ENCODE measurements at places on chromosomes 2 and 18.

GRCh38 chr2:162586311-162586710 is 242.4 kb downstream of the GCA start:
- DNase-seq: no peak

DNA sequence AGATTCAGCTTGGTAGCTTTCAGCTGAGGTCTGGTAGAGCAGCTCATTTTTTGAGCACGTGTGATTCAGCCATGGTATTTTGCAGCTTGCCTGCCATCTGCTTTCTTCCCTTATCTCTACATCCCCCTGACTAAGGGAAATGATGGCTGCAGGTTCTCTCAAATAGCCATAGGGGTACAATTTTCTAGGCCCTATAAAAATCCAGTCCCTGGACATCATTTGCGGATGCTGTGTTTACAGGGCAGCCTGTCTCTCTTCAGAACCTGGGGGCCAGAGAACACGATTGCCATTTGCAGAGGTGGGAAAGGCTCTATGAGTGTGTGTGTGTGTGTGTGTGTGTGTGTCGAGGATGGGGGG is 442.7 kb upstream of the MEIS1 start:
- no peak for DNase-seq

- DNase-seq: peak; percentile 72
Measured at GRCh38 chr2:43073401-43073825, 153.0 kb downstream of the ZFP36L2 start.

- no peak for DNase-seq
Measured at GRCh38 chr18:9210966-9211365, 74.4 kb downstream of the ANKRD12 start.

GRCh38 chr2:54638774-54639187 is 84.7 kb upstream of the EML6 start:
- no peak for DNase-seq

GRCh38 chr2:59568461-59568860 is 985.0 kb downstream of the BCL11A start:
- no peak for DNase-seq

- DNase-seq: no peak
Measured at GRCh38 chr2:174815526-174815925, 51.3 kb upstream of the CHRNA1 start.

DNA sequence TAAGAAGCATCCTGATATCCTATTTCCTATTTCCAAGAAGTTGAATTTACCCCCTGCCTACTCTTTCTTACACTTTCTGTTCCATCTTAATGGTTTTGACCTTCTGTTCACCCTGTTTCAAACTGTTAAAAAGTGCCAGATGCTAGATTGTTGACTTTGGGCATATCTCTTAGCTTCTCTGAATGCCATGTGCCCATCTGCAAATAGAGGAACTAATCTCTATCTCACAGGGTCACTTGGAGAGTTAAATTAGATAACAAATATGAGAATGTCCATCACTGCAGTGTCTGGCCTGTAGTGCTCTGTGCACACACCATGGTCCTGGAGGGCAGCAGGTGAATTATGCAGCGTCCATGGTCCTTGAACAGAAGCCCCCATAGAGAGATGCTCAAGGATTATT is 83.8 kb downstream of the LRATD1 start:
- DNase-seq: no peak

- DNase-seq: no peak
Measured at GRCh38 chr2:144876013-144876412, 356.1 kb upstream of the ZEB2 start.

DNA sequence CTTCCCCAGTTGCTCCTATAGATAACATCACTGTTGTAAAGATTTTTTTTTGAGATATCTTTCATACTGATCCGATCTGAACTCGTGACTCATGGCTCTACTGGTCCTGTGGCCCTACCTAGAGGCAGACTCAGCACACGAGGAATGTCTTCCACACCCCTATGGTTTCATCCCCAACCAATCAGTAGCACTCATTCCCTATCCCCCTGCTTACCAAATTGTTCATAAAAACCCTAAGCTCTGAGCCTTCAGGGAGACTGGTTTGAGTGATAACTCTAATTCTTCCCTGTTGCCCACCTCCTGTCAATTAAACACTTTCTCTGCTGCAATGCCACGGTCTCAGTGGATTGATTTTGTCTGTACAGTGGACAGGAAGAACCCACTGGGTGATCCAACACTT is 4.2 kb upstream of the SAP130 start:
- DNase-seq: no peak

GRCh38 chr2:62319070-62319469 is 123.2 kb downstream of the B3GNT2 start:
- no peak for DNase-seq

GRCh38 chr2:51291762-51292551 is 260.0 kb upstream of the NRXN1 start:
- no peak for DNase-seq

DNA sequence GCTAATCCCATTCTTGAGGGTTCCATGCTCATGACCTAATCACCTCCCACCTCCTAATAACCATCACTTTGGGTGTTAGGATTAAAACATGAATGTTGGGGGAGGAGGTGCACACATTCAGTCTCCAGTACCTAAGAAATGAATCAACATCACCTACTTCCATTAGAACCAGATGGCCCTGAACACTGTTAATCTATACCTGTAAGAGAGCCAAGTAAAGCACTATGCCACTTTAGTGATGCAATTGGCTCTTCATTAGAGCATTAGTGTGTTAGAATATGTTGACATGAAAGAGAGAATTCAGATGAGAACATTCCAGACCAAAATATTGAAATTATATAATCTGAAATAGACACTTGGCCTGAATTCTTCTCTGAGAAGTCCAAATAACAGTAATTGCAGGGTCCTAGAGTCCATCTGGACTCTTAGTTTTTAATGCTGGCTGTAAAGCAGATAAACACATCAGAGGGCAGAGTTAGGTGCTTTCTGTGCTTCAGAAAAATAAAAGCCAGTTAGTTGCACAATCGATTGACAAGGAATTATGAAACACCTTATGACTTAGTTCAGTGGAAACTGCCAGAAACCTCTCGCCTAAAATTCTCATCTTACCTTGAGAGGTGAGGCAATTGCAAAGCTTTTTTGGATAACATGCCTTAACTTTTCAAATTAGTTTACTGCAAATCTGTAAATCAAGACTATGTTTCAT is 923.7 kb downstream of the SLC4A3 start:
- DNase-seq: no peak

- DNase-seq: peak; percentile 57
Measured at GRCh38 chr2:71576541-71576940, 123.2 kb downstream of the DYSF start.

DNA sequence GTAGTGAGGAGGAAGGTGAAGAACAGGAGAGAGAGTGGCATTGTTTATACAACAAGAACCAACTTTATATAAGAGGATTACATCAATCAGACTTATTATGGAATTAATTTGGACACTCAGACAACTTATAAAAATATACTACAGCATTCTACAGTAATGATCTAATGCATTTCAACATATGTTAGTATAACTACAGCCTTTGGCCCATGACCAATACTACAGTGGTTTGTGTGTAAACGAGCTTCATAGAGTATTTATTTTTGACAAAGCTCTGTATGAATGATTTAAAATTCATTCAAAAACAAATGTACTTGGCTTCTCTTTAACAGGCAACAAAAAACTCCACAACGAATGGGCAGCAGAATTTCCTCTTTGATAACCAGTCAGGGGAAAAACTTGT is 72.8 kb downstream of the ZNF521 start:
- no peak for DNase-seq

DNA sequence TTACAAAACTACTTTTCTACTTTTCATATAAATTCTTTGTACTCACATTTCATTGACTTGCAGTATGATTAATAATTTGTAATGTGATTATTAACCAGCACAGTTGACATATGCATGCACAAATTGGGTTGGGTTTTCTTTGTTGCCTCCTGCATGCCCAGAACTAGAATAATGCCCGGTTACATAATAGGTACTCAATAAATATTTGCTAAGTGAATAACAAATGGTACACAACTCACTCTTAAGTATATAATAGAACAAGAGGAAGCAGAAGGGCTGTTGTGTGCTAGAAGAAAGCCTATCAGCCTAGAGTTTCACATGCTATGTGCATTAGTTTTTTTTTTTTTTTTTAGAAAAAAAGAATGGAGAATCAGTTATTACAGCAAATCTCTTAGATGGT is 9.3 kb downstream of the RDH14 start:
- no peak for DNase-seq

DNA sequence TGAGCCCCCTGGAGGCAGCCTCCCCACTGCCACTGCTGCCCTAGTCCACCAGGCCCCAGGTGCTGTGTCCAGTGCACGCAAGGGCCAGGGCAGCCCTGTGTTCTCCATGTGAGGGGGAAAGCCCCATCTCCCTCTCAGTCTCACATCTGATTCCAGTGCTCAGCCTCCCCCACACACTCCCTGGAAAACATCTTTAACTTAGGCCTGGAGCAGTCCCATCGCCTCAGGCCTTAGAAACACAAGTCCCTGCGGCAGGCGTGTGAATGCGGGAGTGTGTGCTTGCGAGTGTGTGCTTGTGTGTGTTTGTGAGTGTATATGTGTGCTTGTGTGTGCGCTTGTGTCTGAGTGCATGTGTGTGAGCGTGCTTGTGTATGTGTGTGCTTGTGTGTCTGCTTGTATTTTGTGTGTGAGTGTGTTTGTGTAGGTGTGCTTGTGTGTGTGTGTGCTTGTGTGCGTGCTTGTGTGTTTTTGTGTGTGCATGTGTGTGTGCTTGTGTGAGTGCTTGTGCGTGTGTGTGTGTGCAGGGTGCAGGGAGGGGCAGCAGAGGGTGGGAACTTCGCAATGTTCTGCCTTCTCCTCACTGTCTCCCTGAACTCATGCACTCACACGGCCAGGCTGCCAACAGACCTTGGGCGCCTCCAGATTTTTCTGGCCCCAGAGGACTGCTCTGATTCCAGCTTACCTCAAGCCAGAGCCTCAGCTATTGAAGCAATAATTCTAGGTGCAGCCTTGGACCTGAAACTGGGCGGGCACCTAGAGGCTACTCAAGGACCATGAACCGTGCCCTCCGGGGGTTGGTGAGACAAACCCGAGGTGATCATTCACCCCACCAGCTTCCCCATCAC is 139.6 kb downstream of the CABLES1 start:
- peak; percentile 57 for DNase-seq

DNA sequence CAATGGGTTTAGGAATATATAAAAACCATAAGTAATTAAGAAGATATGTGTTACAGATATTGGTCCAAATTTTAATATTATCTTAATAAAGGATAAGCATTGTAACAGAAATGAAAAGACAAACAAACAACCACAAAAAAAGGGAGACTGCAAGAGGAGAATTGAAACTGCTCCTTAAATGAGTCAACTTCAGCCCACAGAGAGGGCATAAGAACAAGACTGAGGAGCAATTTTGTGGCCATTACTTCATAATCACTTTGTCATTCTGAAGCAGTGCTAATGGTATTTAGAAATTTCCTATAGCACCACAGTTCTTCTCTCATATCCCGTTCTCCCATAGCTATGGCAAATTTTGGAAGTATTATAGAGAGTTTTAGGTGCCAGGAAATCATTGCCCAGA is 193.2 kb upstream of the HNMT start:
- DNase-seq: no peak

GRCh38 chr2:136281281-136282114 is 163.5 kb upstream of the CXCR4 start:
- no peak for DNase-seq

- no peak for DNase-seq
Measured at GRCh38 chr2:233473878-233474277, 92.7 kb downstream of the USP40 start.

DNA sequence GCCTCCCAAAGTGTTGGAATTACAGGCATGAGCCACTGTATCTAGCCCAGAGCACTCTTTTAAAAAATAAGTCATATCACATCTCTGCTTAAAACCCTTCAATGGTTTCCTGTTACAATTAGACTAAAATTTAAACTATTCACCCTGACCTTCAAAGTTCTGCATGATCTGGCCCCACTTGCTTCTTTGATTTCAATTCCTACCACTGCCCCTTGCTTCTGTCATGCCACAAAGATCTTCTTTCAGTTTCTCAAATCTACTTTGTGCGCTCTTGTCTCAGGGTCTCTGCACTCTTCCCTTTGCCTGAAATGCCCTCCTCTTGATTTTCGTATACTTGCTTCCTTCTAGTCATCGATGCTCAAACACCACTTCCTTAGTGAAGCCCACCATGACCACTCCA is 213.0 kb downstream of the TMEM247 start:
- DNase-seq: no peak

GRCh38 chr2:111634050-111634794 is 249.8 kb downstream of the ANAPC1 start:
- DNase-seq: no peak

- DNase-seq: no peak
Measured at GRCh38 chr2:72210470-72210869, 62.8 kb upstream of the CYP26B1 start.

DNA sequence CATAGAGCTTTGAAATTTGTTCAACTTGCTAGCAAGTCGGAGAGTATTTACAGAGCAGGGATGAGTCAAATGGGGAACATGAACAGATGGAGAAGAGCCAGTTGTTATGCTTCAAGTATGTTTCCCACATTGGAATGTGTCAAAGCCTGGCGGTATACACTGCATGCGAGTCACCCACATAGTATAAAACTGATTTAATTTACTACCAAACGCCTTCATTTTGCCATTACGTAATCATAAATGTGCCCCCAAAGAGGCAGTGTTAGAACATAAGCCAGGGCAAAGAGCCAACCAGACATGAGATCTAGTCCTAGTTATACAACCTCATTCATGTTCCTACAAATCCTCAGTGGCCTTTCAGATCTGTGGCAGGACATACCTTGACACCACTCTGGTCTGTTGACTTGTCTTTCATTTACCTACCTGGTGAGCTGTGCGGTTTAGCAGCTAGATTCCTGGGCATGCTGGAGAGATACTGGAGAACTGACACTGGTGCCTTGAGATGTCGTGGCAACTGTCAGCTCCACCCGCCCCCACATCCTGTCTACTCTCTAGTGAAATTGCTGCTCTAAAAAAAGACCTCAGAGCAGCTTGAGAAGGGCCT is 21.7 kb upstream of the NRP2 start:
- peak; percentile 34 for DNase-seq

DNA sequence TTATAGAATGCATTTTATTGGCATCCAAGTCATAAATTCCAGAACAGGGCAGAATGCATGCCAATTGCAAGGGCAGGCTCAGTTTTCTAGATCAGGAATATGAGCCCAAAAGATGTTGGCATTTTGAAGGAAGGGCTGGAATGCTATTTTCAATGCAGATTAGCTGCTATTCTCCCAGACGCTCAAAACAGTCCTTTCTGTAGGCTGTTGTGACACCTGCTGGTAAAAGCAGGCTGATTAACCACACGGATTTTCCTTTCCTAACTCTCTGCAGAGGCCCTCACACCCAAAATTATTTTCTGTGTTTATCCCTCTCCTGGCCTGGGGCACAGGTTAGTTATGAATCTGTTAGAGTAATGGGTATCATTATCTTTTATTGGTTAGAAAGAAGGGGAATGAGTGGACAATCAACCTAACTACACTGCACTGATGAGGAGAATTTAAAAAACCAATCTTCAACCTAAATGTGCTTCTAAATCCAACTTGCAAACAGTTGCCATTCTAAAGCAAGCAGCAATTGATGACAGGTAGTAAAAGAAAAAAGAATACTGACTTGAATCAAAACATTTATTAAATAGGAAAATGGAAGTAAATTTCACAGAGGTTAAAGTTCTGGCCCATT is 94.0 kb downstream of the PLA2R1 start:
- no peak for DNase-seq

- no peak for DNase-seq
Measured at GRCh38 chr2:104733226-104733943, 120.5 kb upstream of the POU3F3 start.

Measured in left ventricle myocardium superior (tissue), 1 donor.